Activated CD4-positive, alpha-beta T cell treated with anti-CD3 and anti-CD28 coated beads for 4 hours (primary cell): ENCODE measurements at places on chromosomes 1 and 21.
A peak's percentile ranks its signal among the peaks of the same experiment; 100 is the strongest.

- DNase-seq = no peak
Measured at GRCh38 chr1:51445351-51446090, 73.5 kb downstream of the EPS15 start.

DNA sequence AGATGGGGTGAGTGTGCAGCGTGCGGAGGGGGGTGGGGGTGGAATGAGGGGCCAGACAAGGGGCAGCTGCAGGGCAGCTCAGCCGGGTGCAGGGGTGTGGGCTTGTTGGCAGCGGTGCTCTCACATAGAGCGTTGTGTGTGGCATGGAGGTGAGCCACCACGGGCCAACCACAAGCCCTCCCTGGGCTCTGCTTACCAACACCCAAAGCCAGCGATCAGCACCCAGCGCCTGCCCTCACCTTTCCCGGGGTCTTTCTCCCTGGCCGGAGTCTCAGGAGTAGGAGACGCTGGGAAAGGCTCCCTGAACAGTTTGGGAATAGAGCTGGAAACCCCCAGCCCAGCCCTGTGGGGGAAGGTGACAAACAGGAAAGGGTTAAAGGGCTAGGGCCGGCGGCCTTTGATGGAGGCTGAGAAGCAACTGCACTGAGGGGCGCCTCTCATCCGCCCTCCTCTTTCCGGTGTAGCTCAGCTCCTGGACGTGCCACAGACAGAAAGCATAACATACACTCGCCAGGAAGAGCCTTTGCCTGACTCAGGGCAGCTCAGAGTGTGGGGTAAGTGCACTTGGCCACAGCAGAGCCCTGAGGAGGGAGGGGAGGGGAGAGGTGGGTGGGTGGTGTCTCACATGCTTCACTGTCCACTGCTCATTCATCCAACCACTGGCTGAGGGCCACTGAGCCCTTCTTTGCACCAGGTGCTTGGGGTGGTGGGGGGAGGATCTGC is 577 bp downstream of the IKBKE start:
- DNase-seq = peak; percentile 43

GRCh38 chr1:86184426-86184825 is 27.9 kb upstream of the COL24A1 start:
- no peak for DNase-seq

DNA sequence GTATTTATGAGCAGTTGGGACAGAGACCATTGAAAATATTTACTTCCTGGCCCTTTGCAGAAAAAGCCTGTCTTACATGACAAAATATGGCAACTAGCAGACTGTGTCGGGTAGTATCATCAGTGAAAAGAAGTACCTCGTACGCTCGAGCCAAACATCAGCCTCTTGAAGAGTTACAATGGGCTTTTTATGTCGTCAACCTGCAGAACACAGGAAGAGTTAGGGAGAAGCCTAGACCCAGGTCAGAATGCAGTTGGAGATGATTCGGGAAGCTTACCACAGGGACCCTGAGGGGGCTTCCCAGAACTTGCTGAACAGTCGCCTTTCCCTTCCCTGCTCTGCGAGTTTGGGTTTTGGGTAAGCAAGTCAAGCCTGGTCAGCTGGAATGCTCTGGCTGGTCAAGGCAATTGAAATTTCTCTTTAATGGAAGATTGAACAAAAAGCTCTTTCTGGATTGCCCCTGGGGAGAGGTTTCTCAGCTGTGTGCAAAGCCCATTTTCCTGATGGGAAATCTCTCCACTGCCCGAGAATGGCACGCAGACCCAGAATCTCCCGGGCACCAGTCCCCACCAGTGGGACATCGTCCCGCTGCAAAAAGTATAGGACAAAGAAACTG is 263.6 kb upstream of the TMEM51 start:
- no peak for DNase-seq

DNA sequence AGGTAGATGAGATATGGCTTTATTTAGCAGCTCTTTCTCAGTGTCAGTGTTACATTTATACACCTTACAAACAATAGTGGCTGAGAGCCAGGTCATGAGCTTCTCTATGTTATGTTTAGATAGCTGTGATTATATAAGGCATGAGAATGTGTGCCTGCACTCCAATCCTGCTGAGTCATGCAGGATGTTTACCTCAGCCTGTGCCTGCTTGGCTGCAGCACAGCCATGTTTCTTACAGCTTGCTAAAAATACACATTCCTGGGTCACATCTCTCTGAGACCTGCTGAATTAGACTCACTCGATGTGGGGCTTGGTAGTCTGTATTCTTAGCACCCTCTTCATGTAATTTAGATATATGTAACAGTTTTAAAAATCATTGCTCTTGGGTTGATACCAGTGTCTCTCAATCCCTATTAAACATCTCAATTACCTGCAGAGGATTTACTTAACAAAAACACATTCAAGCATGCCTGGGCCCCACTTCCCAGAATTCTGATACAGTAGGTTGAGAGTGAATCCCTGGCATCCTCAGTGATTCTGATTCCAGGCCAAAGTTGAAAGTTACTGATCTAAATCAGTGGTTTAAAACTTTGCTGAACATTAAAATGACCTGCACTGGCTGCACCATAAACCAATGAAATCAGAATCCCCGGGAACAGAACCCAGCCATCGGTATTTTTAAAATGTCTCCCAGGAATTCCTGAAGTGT is 107.5 kb downstream of the GDAP2 start:
- no peak for DNase-seq

GRCh38 chr21:29146726-29147125 is 16.3 kb downstream of the MAP3K7CL start:
- DNase-seq = no peak
